ENCODE measurements at places on chromosomes 16 and 17.

GRCh38 chr17:57102122-57102521, 17.1 kb downstream of the AKAP1 start:
- DNase-seq, result no peak

DNA sequence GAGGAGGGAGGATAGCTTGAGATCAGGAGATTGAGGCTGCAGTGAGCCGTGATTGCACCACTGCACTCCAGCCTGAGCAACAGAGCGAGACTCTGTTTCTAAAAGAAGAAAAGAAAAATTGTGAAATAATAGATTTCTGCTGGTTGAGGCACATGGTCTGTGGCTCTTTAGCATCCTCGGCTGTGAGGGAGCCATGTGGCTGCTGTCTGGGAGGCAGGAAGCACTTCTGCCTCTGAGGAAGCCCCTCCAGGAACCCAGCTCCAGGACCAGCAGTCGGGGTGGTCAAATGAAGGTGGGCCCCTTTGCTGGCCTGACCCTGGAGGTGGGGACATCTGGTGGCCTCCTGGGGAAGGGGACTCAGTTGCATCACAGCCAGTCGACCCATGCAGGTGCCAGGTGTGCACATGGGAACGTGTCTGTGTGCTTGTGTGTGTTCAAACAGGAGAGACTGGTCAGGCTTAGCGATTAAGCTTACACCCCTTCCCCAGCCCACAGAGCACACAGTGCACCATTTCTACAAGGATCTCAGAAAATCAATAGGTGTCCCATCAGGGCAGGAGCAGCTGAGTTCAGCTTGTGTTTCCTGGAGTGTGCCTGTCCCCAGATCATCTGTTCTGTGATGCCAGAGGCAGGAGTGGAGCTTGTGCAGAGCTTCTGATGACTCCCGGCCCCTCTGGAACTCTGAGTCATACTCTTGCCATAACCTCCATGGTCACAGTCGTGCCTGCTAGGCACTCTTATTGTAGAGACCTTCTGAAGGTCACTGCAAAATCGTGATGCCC, 24.3 kb upstream of the MGAT5B start:
- no peak for DNase-seq

DNA sequence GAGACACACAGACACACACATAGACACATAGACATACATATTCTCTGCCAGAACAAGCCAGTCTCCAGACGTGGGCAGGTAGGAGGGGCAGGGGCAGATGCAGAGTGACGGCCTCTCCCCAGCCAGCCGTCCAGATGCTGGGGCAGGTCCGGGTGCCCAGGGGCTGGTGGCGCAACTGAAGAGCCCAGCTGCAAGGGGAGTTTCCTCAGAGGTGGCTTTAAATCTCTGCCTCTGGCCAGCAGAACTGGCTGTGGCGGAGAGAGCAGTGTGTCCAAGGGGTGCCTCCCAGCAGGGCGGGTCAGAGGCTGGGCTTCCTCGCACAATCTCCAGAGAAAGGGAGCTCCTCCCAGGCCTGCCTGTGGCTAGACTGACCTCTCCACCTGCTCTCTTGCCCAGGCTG, 9.4 kb upstream of the GCGR start:
- no peak for DNase-seq

- no peak for DNase-seq
Observed at GRCh38 chr17:41676058-41676419, 12.6 kb upstream of the EIF1 start.
